ENCODE measurements at places on chromosomes 13 and 19. TPM values are rescaled to one million over a fixed set of nuclear protein-coding genes. Genes with fewer than 3 reads are reported as not detected.

CYP4F2 gene
- 45.1 TPM for polyA plus RNA-seq

SIX5 gene
- 12.4 TPM for polyA plus RNA-seq

- peak; percentile 88 for DNase-seq
These were observed 471 bp upstream of the INSR start for GRCh38 chr19:7294558-7295212.

DNA sequence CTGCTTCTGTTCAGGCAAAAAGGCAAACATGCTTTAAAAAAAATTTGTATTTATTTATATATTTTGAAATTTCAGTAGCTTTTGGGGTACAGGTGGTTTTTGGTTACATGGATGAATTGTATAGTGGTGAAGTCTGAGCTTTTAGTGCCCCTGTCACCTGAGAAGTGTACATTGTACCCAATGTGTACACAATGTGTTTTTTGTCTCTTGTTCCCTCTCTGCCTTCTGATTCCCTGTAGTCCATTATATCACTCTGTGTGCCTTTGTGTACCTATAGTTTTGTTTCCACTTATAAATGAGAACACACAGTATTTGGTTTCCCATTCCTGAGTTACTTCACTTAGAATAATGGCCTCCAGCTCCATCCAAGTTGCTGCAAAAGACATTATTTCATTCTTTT is 77.4 kb downstream of the PDS5B start:
- DNase-seq = no peak

TMEM86B gene
- polyA plus RNA-seq = 68.5 TPM

GRCh38 chr19:47071731-47072130 is 23.3 kb upstream of the TMEM160 start:
- DNase-seq = no peak

ZNF791 gene
- 17.7 TPM for polyA plus RNA-seq

DNA sequence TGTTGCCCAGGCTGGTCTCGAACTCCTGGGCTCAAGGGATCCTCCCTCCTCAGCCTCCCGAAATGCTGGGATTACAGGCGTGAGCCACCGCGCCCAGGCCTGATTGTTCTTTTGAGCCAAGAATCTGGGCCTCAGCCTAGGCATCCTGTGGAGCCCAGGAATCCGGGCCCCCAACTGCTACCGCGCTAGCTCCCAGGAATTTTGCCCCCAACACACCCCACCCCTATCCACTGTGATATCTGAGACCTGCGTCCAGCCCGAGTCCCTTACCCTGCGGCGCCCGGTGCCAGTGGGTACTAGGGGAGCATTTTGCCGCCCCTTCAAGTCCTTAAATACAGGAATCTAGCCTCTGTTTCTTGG is 838 bp upstream of the MYADM start:
- DNase-seq = no peak

DNA sequence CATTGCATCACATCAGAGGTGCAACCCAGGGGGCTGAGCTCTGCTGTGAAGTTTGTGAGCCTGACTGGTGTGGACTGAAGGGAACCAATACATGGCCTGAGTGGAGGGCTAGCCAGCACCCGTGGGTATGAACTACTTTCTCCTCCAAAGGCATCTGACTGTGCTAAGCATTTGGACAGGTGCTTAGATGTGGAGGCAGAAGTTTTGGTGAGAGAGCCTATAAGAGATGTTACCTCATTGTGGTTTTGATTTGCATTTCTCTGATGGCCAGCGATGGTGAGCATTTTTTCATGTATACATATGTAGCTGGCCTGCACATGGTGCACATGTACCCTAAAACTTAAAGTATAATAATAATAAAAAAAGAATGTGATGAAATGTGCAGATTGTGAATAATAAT is 46.9 kb downstream of the TEX29 start:
- no peak for DNase-seq

SHISA7 gene
- not detected for polyA plus RNA-seq

DNA sequence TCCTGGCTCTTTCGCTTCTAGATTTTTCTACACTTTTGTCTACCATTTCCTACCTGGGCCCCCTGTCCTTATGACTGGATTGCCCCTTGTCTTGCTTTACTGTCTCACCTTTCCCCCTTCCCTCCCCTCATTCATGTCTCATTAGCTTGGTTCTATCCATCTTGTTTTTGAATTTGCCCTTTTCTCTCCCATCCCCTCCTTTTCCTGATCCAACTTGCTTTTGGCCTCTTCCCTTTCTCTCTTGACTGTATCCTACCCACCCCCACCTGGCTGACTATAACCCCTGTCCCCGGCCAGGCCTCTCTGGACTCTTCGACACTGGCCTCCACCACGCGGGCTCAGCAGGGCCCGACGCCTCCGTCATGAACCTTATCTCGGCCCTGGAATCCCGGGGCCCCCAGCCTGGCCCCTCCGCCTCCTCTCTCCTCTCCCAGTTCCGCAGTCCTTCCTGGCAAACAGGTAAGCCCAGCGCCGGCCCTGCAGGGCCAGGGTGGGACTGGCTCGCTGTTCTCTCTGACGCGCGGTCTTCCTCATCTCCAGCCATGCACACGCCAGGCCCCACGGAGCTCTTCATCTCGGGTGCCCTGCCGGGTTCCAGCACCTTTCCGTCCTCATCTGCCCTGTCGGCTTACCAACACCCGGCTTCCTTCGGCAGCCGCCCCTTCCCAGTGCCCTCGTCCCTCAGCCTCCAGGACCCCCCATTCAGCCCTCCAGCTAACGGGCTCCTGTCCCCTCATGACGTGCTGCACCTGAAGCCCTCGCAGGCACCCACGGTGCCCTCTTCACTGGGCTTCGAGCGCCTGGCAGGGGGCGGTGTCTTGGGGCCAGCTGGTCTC is 3.4 kb downstream of the PRR12 start:
- DNase-seq = no peak

GRCh38 chr13:44403461-44404056 is 29.9 kb downstream of the SERP2 start:
- DNase-seq = peak; percentile 55

DNA sequence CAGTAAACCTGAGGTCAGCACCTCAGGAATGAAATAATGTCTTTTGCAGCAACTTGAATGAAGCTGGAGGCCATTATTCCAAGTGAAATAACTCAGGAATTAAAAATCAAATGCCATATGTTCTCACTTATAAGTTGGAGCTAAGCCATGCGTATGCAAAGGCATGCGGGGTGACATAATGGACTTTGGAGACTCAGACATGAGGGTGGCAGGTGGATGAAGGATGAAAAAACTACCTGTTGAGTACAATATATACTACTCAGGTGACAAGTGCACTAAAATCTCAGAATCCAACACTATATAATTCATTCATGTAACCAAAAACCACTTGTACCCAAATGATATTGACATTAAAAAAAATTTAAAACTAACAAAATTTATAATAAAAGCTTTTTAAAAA is 1416.9 kb downstream of the UQCRFS1 start:
- DNase-seq = no peak

All from small intestine (tissue), 16 donors.